Epithelial cell of proximal tubule (primary cell): ENCODE measurements at places on chromosomes 1 and 21.

GRCh38 chr1:29500041-29500440 is 263.7 kb downstream of the PTPRU start:
- DNase-seq, result no peak

DNA sequence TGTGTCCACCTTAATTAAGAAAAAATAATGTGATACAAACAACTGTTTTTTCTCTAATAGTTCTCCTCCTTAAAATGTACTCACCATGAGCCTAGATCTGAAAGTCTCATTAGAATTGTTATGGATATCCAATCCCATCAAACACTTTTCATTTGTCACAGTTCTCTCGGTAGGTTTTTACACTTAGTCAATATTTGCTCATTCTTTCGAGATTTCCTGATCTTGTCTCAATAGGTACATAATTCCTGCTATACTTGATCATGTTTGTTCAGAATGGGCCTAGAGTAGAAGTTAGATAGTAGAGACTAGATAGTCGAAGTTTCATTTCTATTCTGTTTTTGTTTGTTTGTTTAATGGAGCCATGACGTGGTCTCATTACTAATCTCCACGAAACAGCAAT is 2005.7 kb downstream of the NCAM2 start:
- no peak for DNase-seq

DNA sequence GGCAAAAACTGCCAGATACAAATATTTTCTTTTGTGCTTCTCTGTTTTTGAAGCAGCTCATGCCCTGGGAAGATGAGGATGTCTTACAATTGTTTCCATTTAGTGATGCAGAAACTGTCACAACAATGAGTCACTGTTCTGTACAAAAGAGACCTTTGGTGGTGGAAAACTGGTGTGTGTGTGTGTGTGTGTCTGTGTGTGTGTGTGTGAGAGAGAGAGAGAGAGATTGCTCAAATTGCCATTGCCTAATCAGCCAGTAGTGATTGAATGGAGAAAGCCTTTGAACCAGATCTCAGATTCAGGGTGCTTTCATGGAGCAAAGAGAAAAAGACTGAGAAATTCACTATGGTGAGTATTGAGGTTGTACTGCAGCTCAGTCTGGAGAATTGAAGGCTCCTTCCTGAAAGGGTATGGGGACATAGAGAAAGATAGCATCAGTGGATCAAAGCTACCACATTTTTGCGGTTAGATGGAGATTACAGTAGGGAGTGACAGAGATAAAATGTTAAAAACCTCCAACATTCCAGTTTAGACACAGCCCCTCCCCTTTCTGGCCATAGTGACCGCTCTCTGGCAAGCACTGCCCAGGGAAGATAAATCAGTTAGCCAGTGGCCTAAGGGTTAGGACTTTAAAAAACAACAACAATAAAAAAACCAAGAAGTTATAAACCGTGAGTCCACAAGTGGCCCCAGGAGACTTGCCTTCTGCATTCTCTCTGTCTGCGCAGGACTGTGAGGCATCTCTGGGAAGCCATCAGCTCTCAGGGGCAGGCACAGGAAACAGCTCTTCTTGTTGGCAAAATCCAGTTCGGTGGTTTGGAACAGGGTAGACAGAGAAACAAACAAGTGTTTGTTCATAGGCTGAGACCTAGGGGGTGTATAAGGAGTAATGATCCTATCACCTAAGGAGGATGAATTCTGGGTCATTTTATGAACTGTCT is 406.5 kb downstream of the DUSP10 start:
- DNase-seq, result peak; percentile 62

- no peak for DNase-seq
Measured at GRCh38 chr1:30536530-30536929, 186.9 kb downstream of the MATN1 start.

DNA sequence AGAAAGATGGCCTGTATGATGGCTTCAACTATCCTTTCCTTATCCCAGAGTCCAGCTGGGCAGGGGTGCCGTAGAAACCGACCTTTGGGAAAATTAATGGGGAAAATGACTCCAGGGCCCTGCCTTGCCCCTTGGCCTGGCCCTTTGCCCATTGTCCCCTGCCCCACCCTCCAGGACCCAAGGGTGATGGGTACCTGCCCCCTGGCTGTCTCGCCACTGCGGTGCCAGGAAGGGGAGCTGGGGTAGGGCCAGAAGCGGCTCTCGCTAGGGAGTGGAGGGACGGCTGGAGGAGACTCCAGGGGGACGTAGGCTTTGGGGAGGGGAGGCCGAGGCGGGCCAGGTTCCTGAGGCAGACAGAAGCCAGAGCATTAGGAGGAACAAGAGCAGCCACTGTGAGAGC is 29.1 kb upstream of the GOLT1A start:
- no peak for DNase-seq

DNA sequence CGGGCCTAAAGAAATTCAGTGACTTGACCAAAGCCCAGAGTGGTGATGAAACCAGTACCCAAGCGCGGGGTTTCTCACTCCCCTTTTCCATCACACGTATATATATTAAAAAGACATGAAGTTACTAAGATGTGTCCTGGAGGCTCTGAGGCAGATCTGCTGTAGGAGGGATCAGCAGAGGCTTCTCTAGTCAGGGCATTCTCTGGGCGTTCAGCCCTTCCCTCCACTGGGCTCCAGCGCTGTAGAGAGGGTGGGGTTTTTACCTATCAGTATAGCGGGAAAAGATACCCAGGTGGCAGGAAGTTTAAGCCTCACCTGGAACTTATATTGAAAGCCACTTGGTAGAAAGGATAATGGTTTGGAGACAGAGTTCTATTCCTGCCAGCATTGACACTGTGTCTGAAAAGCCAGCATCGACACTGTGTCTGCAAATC is 862 bp upstream of the PLEKHO1 start:
- DNase-seq, result no peak

DNA sequence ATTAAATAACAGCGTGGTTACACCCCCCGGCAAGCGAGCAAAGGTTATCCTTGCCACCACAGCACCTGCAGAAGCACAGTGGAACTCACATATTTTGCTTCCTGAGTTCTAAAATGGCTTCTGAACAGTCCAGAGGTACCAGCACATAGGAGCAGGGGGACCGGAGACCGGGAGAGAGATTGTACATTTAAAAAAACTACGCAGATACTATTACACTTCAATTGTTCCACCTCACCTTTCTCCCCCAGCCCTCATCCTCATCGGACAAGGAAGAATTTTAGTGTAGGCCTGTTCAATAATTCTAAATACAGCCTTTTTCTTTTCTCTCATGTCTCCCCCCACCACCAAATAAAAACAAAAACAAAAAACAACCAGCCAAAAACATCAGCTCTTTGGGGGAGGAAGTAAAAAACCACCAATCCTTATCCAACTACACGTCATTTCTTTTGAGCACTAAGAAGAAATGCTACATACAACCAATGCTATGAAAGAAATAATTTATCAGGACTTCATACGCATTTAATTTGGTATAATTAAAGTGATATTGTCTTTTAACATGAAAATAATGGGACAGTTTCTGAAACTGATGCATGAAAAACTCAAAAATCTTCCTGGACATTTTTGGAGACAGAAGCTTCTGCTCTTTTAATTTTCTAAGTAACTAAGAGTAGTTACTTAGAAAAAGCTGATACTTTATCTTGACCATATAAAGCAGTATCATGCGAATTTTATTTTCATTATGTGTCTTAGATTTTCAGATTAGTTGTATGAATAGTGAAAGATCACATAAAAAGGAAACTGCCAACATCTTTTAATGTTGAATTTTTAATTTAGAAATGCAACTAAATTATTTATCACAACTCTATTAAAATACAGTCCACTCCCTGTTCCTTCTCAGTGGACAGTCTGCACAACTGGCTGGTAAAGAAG is 9.1 kb downstream of the CDKN2C start:
- no peak for DNase-seq

DNA sequence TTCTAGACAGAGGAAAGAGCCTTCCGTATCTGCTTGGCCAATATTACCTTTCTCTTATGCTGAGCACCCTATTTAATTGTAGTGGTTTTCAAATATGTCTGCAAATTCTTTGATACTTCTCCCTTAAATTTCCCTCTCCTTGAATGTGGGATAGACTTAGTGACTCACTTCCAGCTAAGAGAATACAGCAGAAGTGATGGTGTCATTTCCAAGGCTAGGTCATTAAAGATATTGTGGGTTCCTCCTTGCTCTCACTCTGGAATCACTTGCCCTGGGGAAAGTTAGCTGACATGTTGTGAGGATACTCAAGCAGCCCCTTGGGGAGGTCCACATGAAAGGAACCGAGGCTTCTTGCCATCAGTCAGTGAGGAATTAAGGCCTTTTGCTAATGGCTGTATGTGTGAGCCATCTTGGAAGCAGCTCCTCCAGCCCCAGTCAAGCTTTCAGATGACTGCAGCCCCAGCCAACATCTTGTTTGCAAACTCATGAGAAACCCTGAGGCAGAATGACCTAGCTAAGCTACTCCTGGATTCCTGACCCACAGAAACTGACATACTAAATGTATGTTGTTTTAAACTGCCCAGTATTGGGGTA is 8.1 kb upstream of the CITED4 start:
- DNase-seq, result no peak

DNA sequence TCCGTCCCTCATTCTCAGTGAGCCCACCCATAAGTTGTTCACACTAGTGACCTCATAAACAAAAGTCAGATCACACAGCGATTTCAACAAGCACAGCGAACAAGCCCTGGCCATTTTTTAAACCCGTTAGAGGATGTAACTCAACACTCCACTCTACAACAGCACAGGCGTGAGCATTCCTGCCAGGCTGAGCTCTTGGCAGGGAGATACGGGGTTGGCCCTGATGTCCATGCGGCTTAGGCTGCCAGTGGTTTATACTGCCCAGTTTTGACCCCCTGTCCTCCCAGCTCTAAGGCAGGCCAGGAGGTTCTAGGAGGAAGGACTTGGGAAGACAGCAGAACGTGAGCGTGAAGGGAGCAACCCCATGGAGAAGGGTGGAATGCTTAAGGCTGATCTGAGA is 35.0 kb downstream of the PARP1 start:
- no peak for DNase-seq

GRCh38 chr1:6069573-6069972 is 23.9 kb downstream of the KCNAB2 start:
- DNase-seq, result no peak

- DNase-seq, result no peak
Measured at GRCh38 chr1:18535391-18536210, 54.9 kb downstream of the KLHDC7A start.

- peak; percentile 72 for DNase-seq
Measured at GRCh38 chr1:114670083-114671010, 498 bp upstream of the DENND2C start.

DNA sequence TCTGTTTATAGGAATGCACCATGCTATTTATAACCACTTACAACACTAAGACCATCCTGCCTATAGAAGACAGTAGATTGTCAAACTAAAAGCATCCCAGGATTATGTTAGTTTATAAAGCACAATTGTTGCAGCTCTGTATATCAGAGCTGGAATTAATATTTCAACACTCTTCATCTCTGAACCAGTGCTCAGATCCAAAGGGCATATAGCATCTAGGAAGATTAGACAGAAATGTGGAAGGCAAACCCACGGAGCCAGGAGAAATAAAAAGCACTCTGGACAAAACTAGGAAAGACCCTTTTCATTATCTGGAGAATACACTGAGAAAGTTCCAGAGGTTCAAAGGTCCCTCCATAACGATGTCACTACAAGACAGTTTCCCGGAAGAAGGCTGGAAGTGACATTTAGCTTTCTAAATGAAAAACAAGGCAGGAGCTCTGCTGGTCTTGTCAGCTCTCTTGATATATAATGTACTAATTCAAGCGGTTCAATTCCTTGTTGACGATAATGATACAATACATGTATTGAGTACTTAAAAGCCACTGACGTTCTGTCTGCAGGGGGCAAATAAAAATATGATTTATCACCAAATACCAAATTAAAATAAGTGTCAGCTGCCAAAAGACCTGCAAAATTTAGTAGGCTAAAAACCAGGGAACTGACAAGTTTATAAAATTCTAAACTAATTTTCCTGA is 91.8 kb upstream of the BCL10 start:
- no peak for DNase-seq

GRCh38 chr1:29504709-29505410 is 268.5 kb downstream of the PTPRU start:
- DNase-seq, result no peak

DNA sequence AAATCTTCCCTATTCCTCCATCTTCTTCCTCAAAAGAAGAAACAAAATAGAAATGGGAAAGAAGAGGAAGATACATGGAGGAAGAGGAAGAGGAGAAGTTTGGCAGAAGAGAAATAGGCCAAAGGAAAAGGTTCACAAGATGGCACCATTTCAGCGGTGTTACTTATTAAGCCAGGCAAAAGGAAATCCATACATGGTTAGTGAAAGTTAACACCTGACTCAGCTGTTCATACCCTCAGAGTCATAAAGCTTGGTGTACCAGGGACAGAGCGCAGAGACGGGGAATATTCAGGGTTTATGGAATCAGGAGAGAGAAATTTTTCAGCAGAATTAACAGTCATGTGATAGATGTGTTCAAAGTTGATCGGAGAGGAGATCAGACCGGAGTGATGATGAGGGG is 70.6 kb downstream of the COQ8A start:
- DNase-seq, result peak; percentile 23

DNA sequence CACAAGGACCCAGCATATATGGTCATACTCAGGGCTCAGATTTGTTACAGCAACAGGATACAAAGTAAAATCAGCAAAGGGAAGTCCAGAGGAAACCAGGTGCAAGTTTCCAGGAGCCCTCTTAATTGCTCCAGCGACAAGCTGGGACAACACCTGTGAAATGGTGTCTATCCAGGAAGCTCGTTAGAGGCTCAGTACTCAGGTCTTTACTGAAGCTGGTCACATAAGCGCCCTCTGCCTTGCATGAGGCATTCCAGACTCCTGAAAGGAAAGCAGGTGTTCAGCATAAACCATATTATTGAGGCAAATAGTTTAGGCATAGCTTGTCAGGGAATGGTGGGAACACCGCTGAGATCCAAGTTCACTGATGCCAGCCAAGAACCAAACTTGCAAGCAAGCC is 231.0 kb downstream of the SLC35F3 start:
- no peak for DNase-seq

DNA sequence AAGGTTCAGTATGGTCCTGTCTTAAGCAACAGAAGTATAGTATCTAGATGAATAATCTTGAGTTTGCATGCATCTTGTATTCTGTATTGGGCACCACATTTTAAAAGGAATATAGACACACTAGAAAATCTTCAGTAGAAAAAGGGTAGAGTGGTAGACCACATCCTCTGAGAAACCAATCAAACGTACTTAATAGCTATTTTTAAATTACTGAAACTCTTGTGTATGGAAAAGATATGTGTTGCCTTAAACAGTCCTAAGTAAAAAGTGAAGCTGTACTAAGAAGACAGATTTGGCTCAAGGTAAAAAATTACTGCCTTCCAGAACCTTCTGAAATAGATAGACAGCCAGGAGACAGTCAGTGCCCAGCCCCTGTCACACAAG is 3.1 kb downstream of the CTXND2 start:
- no peak for DNase-seq

DNA sequence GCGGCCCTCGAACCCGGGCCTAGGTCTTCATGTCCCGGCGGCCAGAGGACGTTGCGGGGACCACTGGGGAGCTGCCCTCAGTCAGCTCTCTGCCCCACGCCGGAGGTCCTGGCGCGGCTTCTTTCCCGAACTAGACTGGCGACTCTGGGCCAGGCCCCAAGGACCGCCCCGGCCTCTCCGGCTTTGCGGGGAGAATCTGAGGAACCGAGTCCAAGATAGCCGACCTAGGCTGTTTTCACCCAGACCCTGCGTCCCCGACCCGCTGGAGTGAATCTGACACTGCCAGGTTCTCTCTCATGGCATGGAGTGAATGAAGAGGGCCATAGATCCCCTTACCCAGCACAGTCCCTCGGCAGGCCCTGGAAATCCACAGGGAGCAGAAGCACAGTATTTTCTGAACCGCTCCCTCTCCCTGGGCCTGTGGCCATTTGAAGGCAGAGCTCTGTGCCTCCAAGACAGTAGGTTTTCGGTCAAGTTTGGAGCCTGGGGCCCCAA is 9.9 kb upstream of the BARHL2 start:
- no peak for DNase-seq

GRCh38 chr1:57276918-57277317 is 146.9 kb downstream of the DAB1 start:
- no peak for DNase-seq
